Activated T-helper 9 cell treated with anti-CD3 and anti-CD28 coated beads, Interleukin-2, amount 50 U/mL, for 16 hours (primary cell): ENCODE measurements at places on chromosomes 2 and 18.

DNA sequence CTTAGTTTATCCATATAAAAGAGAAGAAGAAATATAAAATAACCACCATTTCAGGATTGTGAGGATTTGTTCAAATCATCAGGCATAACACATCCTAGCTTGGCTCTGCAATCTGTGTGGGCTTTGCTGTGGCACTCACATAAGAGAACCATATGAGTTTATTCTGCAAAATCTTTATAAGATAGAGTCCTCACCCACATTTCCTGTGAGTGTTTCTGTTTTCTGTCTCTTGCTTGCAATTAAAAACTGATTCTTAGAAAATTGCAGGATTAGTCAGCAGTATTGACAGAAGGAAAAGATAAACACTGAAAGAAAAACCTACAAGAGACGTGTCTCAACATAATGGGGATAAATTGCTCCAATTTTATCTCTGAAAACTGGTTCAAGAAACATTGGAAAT lies 258.5 kb downstream of the RND3 start:
- DNase-seq: no peak

GRCh38 chr2:130391872-130392670 lies 36.2 kb downstream of the PTPN18 start:
- DNase-seq: no peak

GRCh38 chr2:14815201-14815600 lies 182.7 kb downstream of the LRATD1 start:
- DNase-seq: no peak

DNA sequence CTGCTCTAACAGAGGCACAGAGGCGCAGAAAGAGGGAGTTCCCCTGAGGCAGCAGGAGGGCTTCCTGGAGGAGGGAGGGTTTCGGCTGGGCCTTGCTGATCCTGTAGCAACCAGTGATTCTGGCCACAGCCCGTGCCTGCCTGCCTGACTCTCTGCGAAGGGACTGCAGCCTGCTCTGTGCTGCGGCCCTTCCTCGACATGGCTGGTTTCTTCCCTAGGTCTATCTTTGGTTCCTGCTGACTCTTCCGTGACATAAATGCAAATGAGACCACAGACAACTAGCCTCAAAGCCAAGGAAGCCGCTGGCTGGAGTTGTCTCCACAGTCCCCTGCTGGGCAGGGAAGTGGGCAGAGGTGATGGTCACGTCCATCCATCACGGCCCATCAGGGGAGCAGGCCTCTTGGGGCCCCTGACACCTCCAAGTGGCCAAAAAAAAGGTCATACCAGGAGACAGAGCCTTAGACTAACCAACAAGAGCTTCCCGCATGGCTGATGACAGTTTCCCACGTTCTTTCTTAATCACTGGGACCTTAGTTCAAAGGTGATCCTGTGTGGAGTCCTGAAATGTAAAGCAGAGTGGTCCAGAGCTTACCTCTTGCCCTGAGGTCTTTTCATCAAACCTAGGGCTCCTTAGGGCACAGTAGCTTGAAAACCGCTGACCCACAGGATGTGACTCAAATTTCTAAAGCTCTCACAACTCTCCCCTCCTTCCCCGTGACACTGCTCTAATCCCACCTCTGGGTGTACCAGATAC lies 55.3 kb downstream of the HS1BP3 start:
- DNase-seq: no peak

DNA sequence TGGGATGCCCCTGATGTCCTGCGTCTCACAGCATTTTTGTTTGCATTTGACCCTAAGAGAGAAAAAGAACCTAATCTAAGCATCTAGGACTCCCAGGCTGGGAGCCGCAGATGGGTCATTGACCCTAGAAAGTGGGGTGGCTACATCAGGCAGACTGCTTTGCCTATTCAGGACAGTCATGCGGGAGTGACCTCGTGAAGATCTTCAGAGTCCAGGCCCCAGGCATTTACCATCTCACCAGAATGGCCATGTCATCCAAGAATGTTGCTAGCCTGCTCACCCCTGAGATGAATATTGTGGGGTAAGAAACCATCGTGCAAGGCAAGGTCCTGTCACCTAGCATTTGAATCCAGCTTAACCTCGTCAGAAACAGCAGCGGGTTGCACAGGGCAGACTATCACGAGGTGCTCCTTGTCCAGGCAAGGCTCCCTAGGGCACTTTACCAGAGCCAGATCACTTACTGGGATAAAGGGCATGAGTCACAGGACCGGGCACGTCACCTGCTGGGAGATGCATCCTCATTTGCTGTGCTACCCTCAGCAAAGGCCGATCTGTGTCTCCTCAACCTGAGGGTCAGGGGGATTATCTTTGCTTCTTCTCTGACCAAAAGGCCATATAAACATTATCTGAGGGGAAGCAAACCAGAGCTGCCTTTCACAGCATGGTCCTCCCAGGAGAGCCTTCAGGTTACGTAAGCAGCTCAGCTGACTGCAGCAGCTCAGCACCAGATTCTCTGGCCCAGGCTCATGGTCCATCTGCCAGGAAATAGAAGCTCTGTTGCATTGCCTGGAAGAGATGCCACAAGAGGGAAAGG lies 162.3 kb downstream of the ACKR3 start:
- DNase-seq: no peak

DNA sequence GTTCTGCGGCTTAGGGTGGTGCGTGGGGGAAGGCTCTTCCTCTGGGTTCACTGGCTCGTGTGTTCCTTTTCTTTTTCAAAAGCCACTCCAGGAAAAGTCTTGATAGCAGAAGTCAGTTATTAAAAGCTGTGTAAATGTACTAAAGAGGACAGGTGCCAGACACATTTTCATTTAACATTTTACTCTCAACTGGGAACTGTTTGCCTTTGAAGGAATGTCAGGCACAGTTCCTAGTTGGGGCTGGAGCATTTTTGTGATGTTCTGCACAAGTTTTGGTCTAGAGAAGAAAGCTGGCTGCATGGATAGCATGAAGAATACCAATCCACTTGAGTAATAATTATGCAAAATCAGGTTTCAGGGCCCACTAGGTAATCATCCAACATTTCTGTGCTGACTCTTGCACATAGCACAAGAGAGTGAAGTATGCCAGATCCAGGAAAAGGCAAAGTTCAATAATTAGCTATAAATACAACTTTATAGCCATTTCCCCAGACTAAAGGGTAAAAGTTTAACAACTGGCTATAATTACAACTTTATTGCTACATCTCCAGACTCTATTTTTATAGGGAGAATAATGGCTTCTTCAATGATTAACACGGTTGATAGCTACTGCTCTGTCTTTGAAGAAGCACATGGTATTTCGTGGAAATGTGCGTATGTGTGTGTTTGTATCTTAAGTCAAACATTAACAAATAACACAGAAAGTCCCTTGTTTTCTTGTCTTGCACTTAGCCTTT lies 16.2 kb downstream of the SCYGR8 start:
- no peak for DNase-seq

- DNase-seq: no peak
Observed at GRCh38 chr2:228329282-228329681, 147.8 kb upstream of the SPHKAP start.

- no peak for DNase-seq
Observed at GRCh38 chr2:199316851-199317250, 140.9 kb downstream of the SATB2 start.

GRCh38 chr18:6591491-6591890 lies 138.0 kb upstream of the ARHGAP28 start:
- no peak for DNase-seq

DNA sequence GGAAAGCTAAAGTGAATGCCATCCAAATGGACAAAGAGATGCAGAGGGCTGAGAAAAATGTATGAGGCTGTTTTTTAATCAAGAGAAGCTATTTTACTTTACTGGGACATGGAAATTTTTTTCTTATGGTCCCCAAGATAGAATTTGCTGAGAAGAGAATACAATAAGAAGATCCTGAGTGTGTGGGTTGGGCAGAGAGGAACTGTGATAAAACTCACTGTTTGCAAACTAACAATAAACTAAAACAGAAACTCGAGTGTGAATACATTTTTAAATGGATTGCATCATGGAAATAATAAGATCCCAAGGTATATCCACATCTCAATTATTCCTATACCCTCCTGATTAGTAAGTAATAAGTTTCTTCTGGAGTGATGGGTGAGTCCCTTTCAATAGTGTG lies 4.4 kb downstream of the NEB start:
- no peak for DNase-seq

DNA sequence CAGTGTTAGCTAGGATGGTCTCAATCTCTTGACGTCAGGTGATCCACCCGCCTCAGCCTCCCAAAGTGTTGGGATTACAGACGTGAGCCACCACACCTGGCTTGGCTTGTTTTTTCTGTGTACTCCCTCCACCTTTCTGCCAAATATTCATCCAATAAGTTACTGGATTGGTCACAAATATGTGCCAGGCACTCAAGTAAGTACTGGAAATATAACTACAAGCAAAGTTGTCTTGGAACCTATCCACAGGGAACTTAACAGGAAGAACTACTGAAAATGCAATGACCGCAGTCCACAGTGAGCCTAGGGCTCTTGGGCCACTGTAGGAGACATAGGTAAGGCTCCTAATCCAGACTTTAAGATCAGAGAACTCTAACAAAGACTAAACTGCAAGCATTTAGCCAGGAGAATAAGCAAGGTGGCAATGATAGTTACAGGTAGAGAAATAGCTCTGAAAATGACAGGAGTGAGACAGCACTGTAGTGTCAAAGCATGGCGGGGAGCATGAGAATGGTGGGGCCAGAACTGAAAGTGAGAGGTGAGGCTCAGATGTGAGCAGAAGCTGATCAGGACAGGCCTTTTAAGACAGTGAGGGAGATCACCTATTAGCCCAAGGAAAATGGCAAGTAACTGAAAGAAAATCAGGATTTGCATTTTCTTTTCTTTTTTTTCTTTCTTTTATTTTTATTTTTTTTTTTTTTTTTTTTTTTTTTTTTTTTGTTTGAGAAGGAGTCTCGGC lies 252.1 kb downstream of the RBM43 start:
- no peak for DNase-seq

- DNase-seq: no peak
Observed at GRCh38 chr2:118265873-118266455, 177.7 kb downstream of the INSIG2 start.

DNA sequence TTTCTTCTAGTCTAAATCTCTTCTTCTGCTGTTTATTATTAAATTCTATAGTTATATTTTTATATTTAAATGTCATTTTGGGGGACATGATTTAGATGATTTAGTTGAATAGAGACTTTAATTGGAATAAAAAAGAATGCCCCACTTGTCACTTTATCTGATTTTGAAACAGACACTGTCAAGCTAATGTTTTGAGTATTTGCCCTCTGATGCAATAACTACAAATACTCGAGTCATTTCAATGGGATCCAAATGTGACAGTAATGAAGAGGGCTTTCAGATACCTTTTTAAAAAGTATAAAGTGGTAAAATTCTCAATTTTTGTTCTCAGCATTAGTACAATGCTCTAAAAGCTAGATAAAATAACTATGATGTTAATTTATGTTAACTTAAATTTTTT lies 257.3 kb upstream of the SESTD1 start:
- no peak for DNase-seq

- no peak for DNase-seq
Observed at GRCh38 chr2:197704434-197705120, 592 bp upstream of the MARS2 start.

DNA sequence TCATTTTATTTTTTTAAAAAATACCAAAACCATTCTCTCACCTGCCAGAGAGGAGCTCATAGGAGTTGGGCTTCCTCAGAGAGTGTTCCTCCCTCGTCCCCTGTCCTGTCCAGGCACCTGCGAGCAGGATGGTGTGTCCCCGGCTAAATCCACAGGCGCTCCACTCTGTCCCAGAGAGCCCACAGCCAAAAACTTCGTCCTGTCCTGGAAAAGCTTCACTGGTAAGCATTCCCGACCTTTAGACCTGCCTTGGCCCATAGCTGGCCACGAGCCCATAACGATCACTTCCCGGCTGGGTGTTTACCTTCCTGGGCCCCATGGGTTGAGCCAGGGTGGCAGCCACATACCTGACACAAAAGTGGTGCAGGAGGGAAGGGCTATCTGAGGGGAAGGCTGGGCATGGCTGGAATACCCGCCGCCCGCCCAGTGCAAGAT lies at the start of gene NGEF:
Gene NGEF (minus strand): TSS at position 230 of the 435 bp plus-strand sequence. CDS start 38,366 bp downstream, outside the sequence.
- DNase-seq: no peak

DNA sequence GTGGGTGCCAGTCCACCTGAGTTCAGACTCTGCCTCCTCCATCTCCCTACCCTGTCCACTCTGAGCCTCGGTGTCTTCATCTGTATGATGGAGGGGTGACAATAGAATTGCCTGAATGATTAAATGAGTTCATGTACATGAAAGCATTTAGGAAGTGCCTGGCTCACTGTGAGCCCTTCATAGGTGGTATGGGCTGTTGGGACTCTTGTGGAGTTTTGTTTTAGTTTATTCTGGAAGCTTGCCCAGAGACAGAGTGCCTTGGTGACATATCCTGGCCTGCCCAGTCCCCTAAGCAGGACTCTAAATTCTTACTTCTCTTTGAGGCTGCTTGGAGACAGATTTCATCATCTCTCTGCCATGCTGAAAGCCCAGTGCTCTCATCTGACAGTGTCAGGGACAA lies 24.5 kb upstream of the GIGYF2 start:
- DNase-seq: no peak

- no peak for DNase-seq
Observed at GRCh38 chr18:31684279-31685096, at the start of gene B4GALT6. Gene B4GALT6, minus strand, starts transcription at chr18:31684581. Its CDS starts 155 bp downstream, at chr18:31684426.

DNA sequence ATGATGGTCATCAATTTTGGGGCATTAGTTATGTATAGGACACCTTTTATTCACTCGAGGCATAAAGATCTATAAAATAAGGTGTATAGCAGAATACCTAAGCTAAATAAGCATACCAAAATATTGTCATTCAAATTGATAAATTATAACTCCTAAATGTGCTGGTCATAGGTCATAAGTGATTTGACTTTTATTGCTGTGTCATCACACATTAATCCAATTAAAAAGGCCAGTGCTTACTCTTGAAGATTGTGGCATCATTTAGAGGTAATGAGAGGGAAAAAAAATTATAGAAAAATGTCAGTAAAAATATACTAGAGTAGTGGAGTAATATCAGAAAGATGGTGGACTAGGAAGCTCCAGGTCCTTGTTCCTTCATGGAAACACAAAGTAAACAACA lies 346.9 kb upstream of the LRRTM1 start:
- DNase-seq: no peak

DNA sequence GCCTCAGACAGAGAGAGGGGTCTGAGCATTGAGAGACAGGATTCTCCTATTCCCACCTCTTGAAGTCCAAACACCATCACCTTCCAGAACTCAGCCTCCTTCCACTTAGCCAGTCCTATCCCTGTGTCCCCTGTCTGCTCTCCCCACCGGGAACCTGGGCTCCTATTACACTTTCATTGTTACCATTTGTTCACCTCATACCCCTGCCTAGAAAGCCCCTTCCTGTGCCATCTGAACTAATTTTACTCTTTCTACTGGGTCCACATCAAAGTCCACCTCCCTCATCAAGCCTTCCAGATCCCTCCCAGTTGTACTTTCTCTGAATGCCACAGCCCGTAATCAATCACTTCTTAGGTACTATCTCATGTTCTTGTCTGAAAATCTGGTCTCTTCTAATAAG lies 220.6 kb downstream of the ZBTB7C start:
- no peak for DNase-seq

- DNase-seq: no peak
Observed at GRCh38 chr2:51638811-51639210, 606.9 kb upstream of the NRXN1 start.

GRCh38 chr2:189685540-189686229 lies 11.2 kb downstream of the ANKAR start:
- DNase-seq: no peak
